ENCODE measurements at places on chromosomes 7 and 10.

- no peak for DNase-seq
These were observed 312.1 kb downstream of the PRKG1 start for GRCh38 chr10:51386248-51386885.

- no peak for DNase-seq
These were observed 8.7 kb downstream of the CNNM1 start for GRCh38 chr10:99337901-99338300.

- no peak for DNase-seq
These were observed 23.2 kb downstream of the POR start for GRCh38 chr7:75937958-75938786.

- DNase-seq: no peak
These were observed 620 bp downstream of the EPO start for GRCh38 chr7:100720671-100721504.

GRCh38 chr7:25179325-25179724, 49.0 kb downstream of the NPVF start:
- no peak for DNase-seq
